Fibroblast of the conjunctiva (primary cell): ENCODE measurements at places on chromosomes 11 and 22.

DNA sequence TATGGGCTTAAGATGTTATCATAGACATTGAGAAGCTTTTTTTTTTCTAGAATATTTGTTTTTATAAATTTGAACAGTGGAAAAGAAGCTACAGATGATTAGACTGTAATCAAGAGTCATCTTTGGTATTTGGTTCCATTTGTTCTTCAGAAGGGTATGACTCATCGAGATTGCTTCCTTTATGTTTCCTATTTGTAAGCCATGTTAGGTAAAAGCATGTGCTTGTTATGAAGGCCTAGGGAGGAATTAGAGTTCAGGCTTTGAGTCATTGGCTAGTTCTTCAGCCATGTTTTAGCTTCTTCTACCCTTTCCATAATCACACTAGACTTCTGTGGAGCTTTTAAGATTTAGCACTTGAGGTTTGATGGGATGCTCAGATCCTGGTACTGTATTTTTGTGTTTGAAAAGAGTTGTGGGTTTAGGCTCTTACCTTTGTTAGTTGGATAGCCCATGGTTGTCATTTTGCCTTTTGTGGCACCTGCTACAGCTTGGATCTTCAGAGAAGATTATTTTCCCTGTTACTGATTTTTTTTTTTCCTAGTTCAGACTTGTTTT, 44.3 kb downstream of the POLD3 start:
- DNase-seq, result peak; percentile 77

DNA sequence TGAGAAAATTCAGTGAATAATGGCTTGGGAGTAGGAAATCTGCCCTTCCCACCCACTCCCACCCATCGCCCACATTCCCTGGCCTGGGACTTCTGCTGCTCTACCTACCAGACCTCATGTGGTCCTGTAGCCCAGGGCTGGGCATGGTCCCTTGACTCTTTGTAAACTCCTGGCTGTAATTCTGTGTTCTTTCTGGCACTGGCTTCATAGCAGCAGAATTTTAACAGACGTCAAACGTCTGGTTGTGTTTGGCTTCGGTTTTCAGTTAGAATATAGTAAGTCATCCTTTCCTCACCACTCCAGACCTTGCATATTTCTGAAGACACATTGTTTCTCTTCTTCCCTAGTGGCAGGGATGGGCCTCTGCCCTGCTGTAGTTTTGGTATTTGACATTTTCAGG, 210.6 kb downstream of the CSNK2A3 start:
- DNase-seq, result no peak

DNA sequence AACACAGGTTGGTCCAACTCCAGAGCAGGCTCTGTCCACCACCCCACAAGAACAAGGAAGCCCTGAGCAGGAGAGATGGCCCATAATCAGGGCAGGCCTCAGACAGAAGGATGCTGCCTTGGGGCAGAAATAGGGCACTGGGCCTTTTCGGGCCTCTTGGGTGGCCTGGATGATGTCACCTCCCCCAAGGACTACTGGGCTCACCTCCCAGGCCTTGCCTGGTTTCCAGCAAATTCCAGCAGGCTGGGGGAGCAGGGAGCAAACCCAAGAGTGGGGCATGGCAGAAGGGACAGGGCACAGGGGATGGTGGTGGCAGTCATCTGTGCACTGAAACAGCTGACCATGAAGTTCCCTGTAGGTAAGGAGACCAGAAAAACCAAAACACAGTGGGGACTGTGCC, 5.3 kb upstream of the NAA40 start:
- DNase-seq, result no peak

DNA sequence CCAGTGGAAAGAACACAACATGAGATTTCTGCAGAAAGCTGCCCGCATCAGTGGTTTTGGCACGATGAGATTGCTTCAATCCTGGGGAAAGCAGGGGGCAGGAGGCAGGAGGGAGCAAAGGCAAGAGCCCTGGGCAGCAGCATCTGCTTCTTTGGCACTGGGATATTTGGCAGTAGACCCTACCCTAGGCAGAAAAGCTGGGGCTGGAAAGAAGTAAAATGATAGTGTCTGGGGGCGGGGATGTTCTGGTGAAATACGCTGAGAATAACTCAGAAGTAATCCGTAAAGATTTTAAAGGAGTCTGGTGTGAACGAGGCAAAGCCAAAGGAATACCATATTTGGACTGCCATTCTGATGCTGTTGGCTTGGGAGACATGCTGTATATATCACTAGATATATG, 62.0 kb downstream of the FAM76B start:
- DNase-seq, result no peak

DNA sequence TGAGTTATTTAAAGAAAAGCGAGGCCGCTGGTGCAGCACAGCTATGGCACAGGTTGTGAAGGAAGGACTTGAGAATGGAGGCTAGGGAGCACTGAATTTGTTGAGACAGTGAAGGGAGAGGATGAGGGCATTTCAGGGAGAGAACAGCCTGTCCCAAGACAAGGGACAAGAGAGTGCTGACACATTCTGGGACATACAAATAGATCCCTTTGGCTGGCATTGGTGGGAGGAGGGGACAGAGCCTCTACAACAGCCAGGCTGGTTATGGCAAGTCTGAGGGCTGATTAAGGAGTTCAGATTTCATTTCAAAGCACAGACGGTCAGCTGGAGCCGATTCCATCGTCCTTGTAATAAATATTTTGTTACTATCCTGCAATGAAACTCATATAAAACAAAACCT, 1.7 kb upstream of the SLC29A2 start:
- no peak for DNase-seq
